ENCODE measurements at places on chromosomes 2 and 18.

DNA sequence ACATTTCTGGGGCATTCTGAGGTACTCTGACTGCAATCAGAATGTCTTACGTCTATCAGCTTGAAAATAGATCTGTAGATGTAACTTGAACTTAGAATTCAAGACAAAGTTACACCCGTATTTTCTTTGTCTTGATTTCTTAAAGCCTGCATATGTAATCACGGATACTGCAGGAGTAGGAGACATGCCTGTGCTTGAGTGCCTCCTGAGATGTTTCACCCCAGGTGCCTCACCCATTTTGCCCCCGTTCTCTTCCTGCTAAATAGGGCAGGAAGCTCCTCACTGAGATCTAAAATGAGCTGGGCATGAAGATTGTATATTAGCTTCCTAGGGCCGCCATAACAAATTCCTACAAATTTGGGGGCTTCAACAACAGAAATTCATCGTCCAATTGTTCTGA, 131.9 kb downstream of the RDH14 start:
- DNase-seq = no peak

DNA sequence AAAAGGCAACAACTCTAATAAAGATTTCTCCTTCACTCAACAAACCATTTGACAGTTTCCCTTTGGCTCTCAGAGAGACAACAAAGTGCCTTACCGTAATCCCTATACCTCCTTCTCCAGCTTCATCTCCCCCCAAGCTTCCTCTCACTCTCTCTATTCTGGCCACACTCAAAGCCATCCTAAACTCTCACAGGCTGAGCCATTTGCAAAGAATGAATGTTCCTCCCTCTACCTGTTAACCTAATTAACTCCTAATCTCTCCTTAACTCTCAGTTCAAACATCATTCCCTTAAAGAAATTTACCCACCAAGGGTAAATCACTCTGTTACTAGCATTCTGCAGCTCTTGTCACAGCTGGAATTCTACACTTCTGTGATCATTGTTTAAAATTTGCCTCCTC, 38.2 kb downstream of the GFPT1 start:
- DNase-seq = no peak

GRCh38 chr2:10389573-10389972, 58.6 kb downstream of the ODC1 start:
- no peak for DNase-seq

GRCh38 chr2:168137510-168138180, 109.8 kb downstream of the STK39 start:
- DNase-seq = no peak

DNA sequence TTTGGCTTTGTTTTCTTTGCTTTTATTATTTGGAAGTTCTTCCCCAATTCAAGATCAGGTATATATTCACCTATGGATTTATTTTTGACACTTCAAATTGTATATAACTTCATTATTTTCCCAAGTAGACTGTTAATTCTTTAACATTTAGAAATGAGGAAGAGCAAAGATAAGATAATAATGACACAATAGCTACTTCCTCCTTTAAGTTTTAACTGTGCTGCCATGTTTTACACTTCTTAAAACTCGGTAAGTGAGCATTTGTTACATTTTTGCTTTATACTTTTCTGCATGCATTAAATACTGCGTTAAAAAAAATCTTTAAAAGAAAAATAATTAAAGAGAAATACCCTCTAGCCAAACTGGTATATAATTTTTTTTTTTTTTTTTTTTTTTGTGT, 32.5 kb downstream of the SLC66A3 start:
- DNase-seq = no peak

DNA sequence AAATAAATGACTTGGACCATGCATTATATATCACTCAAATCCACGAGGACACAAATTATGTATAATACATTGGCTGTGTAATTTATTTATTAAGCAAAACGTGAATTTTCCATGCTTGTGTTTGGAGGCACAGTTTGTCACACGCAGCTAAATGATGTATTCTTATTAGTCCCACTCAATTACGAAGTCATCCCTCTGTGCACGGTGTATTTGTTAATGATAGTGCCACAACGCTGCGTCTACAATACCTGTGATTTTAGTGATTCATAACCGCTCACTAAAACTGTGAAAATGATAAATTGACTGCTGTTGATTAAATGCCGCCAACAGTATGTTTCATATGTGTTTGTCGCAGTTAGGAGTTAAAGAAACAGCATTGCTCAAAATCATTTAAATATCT, 358.3 kb downstream of the ZNF516 start:
- no peak for DNase-seq
